HT1080 (cell line): ENCODE measurements at places on chromosomes 4 and X.

DNA sequence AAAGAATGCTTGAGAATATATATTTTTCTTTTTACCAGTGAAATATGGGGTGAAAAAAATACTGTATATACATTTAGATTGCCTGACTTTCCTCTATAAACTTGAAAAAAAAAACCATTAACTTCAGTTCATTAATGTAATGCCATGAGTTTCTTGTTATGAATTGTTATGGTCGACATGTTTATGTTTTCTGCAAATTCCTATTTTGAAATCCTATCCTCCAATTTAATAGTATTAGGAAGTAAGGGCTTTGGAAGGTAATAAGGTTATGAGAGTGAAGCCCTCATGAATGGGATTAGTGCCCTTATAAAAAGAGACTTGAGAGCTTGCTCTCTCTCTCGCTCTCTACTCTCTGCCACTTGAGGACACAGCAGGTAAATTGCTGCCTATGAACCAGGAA, 211.4 kb downstream of the LDB2 start:
- no peak for DNase-seq

DNA sequence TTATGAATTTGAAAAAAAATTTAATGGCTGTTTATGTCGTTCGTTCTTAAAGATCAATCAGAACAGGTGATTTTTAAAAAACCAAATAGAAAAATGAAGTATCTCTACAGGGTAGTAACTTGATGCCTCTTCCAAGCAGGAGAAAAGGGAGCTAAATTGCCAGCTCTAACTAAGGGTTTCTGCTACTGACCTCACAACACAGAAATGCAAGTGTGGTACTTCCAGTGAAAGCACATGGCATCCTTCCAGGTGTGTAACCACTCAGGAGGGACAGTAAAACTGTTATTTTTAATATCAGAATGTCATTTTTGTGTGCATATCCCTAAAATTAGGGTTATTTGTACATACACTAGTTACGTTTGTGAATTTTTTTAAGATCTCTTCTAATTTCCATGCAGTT, 116.8 kb upstream of the ZCCHC13 start:
- no peak for DNase-seq

DNA sequence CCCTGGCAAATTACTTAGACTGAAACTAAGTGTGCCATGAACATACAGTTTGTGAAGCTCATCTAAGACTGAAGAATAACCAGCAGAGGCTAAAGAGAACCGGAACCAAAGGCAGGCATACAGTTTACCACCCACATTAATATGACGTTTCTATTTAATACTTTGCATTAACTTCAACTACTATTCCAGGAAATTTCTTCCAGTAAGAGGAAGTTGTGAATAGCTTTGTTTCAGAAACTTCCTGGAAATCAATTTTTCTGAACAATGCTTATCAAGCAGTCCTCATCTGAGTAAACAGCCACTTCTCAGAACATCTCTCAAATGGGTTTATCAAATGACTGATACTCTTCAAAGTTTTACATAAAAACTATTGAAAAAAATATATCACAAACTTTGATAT, 252.7 kb downstream of the OPHN1 start:
- no peak for DNase-seq

DNA sequence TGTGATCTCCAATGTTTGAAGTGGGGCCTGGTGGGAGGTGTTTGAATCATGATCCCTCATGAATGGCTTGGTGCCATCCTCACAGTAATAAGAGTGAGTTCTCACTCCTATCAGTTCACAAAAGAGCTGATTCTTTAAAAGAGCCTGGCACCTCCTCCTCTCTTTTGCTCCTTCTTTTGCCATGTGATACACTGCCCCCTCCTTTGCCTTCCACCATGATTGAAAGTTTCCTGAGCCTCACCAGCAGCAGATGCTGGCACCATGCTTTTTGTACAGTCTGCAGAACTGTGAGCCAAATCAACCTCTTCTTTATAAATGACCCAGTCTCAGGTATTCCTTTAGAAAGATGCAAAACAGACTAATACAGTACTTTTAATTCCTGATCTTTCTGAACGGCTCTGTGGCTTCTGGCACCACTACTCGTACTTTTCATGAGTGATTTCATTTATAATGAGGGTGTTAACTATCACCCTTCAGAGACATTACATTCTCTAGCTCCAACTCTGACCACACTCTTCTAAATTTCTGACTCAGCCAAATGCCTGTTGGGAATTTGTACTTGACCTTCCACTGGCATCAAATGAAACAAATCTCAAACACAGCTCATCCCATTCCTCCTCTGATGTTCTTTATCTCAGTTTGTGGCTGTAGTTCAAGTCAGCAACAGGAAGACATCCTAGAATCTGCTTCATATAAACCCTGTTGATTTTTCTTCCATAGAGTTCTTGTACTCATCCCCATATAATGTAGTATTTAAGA, 4.2 kb downstream of the UFSP2 start:
- DNase-seq, result peak; percentile 7

GRCh38 chr4:38179690-38180377, 219.6 kb downstream of the PTTG2 start:
- DNase-seq, result peak; percentile 69

GRCh38 chr4:155809835-155810234, 51.0 kb downstream of the GUCY1B1 start:
- peak; percentile 81 for DNase-seq

- no peak for DNase-seq
Observed at GRCh38 chr4:119038116-119038841, 97.4 kb upstream of the MYOZ2 start.

DNA sequence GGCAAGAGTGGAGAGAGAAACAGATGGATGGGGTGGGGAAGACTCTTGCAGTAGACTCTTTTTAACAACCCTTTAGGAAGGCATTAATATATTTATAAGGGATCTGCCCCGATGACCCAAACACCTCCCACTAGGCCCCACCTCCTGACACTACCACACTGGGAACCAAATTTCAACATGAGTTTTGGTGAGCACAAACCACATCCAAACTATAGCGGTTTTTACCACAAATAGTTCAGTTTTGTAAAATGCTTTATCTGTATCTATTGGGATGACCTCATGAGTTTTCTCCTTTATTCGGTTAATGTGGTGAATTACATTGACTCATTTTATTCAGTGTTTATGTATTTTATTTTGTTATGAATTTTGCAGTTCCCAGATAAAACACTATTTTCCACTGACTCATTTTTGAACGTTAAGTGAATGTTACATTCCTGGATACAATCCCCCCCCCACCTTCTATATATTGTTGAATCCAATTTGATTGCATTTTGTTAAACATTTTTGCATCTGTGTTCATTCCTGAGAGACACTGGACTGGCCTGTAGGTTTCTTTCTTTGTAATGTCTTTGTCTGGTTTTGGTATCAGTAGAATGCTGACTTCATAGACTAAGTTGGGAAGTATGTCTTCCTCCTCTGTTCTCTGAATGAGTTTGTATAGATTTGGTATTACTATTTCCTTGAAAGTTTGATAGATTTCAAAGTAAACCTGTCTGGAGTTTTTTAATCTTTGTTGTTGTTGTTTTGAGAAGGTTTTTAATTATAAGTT, 13.9 kb upstream of the CPLX1 start:
- no peak for DNase-seq
